ENCODE measurements at places on chromosomes 12 and 14.

GRCh38 chr14:37673439-37673838 lies 78.0 kb downstream of the TTC6 start:
- no peak for DNase-seq

- DNase-seq = no peak
Measured at GRCh38 chr12:71749666-71750065, 5.0 kb upstream of the RAB21 start.

GRCh38 chr14:102746634-102747438 lies 30.4 kb upstream of the TRAF3 start:
- DNase-seq = no peak

GRCh38 chr12:132631666-132632065 lies 13.1 kb downstream of the P2RX2 start:
- DNase-seq = no peak

DNA sequence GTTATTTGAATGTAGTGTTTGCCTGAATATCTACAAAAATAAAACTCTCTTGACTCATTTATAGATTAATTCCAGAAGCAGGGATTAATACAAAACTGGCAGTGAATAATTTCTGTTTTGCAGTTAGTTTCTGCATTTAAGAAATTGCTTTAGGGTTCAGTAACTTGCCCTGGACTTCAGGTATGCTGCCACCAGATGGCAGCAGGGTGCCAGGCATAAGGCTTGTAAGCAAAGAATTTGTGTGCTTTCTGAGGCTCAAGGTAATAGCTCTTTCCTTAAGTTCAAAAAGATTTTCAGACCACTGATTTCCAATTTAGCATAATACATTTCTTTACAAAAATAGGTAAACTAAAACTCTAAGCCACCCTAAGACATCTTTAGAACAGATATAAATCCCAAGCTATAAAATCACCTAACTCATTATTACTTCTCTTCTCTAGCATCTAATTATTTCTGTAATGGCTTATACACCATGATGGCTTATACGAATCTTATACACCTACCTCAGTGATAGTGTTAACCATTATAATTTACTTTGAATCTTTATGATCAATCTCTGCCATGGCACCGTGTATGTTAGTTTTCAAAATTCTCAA lies 398.3 kb downstream of the APAF1 start:
- DNase-seq = peak; percentile 63

- no peak for DNase-seq
Measured at GRCh38 chr14:26808407-26808806, 210.6 kb upstream of the NOVA1 start.

DNA sequence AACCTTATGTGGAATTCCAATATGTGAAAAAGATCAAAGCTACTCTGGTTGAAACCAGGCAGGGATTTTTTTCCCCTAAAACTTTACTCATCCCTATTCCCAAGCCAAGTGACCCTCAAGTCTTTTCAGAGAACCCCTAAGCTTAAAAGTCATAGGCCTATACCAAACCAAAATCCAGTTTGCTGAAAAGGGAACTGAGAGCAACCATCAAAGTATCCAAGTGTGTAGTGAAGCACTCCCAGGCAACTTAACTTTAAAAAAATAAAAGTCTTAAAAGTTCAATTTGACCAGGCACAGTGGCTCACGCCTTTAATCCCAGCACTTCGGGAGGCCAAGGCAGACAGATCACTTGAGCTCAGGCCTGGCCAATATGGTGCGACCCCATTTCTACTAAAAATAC lies 101.2 kb upstream of the DAAM1 start:
- DNase-seq = no peak

- no peak for DNase-seq
Measured at GRCh38 chr12:89247967-89248366, 104.3 kb downstream of the DUSP6 start.

DNA sequence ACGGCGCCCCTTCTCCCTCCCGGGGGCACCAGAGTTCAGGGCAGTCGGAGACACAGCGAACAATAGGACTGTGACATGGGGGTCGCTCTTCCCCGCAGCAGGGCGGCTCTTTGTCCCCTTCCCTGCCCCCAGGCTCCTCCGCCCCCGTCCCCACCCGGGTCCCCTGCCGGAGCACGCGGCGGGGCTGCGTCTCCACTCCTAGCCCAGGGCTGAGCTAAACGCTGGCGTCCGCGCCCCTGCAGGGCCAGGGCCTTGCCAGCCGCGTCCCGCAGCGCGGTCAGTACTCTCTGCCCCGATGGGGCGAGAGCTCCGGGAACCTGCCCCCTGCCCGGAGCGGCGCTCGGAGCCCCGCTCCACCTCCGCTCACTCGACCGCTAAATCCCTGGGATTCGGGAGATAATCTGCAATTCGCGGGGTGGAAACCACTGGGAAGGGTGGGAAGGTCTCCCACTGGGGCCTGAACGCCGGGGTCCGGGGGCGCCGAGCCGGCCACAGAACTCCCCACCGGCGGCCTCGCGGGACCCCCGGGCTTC lies 825 bp upstream of the CCDC85C start:
- DNase-seq = peak; percentile 46

GRCh38 chr14:43232261-43232660 lies 1274.8 kb downstream of the FSCB start:
- DNase-seq = no peak

DNA sequence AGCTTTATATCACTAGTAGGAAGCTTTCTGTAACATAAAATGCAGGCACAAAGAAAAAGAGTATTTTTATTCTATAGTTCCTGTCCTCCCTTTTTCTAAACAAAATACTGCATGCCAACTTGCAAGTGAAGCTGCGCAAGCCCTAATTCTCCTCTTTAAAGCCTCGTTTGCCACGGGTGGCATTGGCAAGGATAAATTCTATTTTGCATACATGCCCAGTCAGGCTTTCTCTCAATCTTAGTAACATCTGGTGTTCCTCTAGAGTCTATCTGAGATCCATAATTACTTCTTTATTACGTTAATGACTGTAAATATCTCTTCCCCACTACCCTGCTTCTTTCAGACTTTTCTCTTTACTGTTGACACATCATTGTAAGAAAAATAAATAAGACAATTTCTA lies 97.1 kb upstream of the DAAM1 start:
- no peak for DNase-seq

GRCh38 chr12:85468356-85469157 lies 188.5 kb downstream of the ALX1 start:
- DNase-seq = peak; percentile 65

- DNase-seq = peak; percentile 39
Measured at GRCh38 chr12:9940375-9940774, 8.2 kb upstream of the CLEC2A start.

DNA sequence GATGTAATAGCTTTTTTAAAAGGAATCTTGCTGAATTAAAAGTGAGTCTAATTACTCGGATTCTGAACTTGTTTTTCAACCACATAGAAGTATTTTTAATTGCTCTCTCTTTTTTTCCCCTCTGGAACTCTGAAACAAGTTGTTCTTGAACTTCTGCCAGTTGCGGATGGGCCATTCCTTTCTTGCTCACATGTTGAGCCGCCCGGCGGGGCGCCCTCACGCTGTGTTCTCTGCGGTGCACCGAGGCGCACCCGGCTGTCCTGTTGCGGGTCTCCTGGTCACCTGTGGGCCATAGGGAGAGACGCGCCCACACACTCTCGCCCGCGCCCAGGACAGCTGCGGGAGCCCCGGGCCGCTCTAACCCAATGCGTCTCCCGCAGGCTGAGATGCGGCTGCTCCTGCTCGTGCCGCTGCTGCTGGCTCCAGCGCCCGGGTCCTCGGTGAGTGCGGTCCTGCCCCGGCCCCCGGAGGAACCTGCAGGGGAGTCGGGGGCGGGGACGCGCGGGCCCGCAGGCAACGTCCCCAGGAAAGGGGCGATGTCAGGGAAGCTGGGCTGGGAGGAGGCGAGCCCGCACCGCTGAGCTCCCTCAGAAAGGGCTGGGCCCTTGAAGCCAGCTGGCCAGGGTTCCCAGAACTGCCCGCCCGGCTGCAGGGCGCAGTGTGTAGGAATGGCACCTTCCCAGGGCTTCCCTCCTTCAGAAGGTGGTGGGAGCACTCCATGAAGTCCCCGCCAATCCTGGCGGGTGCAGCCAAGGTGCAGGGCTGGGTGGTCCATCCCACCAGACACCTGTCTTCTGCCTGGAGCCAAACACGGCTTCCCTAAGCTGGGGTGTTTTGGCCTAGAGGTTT lies 2.3 kb downstream of the PAPLN start:
- DNase-seq = peak; percentile 44

GRCh38 chr14:104865081-104865630 lies at the start of gene CEP170B:
TSS of gene CEP170B (plus strand) at chr14:104865268. CDS start at chr14:104868451, 3,183 bp downstream.
- DNase-seq = peak; percentile 21

DNA sequence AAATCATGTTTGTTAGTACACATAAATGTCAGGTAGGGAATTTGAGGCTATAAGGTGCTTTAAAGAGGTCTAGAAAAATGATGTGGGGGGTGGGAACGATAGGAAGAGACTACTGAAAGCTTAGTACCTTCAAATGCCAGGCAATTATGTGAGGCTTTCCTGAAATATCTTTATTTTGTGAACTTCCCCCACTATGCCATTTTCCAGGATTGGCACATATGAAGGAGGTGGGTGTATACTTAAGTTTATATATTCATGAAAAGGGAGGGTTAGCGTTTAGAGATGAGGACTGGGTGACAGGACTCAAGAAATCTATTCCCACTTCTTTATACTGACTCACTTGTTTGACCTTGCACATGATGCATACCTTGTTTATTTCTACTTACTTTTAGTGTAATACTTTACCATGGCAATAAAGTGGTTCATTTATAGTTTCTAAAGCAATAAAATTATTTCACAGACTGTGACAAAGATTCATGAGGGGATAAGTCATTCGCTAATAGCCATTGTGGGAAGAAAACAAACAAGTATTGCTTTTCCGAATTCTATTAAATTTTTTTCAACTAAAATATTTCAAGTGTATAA lies 77.1 kb downstream of the PLEKHA5 start:
- DNase-seq = no peak

DNA sequence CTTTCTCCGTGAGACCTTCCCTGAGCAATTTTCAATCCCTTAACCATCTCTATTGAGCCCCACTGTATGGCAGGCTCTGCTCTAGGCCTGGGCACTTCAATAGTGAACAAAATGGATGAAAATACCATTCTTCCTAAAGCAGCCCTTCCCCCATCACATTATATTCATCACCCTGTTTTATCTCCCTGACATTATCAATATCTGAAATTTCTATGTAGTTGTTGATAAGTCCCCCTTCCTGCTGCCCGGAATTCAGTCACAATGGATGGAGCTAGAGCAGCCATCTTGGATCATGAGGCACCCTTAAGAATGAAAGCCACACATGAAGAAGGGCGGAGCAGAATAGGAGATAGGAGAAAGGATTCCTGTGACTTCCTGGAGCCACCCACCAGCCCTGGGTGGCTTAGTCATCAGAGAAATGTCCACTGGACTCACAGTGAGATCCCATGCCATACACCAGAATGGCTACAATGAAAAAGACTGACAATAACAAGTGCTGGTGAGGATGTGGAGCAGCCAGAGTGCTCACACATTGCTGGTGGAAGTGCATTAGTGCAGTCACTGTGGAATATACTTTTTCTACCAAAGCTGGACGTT lies 33.9 kb downstream of the SCARB1 start:
- DNase-seq = no peak

GRCh38 chr12:127052511-127053232 lies 1214.3 kb upstream of the TMEM132C start:
- DNase-seq = no peak

- DNase-seq = no peak
Measured at GRCh38 chr12:108162207-108162606, 33.1 kb downstream of the WSCD2 start.

- DNase-seq = no peak
Measured at GRCh38 chr14:98364961-98365360, 907.0 kb downstream of the BCL11B start.

- DNase-seq = no peak
Measured at GRCh38 chr12:30569426-30569825, 126.2 kb downstream of the IPO8 start.

GRCh38 chr14:96622926-96623325 lies 120.7 kb downstream of the PAPOLA start:
- no peak for DNase-seq

DNA sequence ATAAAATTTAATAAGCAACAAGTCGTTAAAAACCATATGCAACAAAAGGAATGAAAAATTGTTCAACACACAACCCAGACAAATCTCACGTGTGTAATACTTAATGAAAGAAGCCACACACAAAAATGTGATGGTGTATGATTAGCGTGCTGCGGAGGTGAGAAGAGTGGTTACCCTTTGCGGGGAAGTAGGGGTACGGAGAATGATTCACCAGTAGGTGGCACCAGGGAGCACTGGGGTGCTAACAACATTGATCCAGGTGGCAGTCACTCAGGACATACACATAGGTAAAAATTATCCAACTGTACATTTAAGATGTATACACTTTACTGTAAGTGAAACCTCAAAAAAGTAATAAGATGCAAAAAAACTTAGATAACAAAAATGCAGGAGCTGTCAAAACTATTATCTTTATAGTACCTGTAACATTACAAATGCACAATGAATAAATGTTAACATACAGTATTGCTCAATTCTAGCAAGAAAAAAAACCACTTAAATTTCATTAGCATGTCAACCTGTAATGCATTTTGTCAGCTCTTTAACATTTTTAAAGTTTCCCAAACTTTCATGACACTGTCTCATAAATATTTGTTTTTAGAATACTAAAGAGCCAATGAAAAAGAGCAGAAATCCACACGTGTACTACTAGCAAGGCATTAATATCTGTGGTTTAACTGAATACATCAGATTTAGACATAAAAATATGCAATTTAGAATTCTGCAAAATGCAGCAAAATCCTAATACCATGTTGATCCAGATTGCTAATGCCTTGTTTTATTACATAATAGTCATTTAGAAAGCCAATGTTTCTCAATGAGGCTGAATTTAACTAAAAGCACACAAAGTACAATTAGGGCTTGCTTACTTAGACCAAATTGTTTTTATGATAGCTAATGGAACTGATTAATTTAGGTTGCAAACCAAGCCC lies 46.7 kb downstream of the TMCC3 start:
- no peak for DNase-seq

GRCh38 chr12:130145731-130146130 lies 16.5 kb upstream of the FZD10 start:
- DNase-seq = no peak

DNA sequence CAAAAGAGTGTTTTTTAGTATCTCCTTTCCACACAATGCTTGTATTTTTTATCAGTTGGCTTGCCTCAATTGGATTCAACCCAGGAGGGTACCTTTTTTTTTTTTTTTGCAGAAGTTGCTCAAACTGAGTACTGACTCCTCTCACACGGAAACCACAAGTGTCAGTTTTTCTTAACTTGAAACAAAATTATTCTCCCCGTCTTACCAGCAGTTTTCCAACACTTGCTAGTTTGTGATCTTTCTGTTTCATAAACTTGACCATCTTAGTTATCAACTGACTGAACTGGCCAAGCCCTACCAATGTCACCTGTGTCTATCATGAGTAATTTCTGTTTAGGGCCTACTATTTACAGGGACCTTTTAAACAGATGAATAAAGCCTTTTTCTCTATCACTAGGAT lies 34.1 kb upstream of the ITPR2 start:
- no peak for DNase-seq

DNA sequence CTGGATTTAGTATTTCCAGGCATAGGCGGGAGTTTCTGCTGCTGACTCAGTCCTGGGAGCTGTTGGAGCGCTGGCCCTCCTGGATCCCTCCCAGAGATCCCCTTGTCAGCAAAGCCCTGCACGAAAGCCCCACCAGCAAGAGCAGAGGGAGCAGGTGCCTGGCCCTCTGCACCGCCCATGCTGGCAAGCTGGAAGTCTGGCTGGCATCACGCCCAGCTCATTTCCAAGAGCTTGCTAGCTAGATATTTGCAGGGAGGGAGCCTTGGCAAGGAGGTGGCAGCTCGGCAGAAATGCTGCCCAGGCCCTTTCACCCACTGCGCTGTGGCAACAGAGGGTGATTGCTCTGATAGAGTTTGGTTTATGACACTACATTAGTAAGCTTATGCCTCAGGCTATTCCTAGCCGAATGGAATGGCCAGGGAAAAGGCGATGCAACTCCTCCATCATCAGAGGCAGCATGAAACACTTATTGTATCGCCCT lies 193.9 kb downstream of the EMP1 start:
- DNase-seq = peak; percentile 74
